HepG2 (cell line): ENCODE measurements at places on chromosomes 2 and 18.

GRCh38 chr18:63290821-63291200, 28.8 kb downstream of the BCL2 start:
- DNase-seq: no peak

DNA sequence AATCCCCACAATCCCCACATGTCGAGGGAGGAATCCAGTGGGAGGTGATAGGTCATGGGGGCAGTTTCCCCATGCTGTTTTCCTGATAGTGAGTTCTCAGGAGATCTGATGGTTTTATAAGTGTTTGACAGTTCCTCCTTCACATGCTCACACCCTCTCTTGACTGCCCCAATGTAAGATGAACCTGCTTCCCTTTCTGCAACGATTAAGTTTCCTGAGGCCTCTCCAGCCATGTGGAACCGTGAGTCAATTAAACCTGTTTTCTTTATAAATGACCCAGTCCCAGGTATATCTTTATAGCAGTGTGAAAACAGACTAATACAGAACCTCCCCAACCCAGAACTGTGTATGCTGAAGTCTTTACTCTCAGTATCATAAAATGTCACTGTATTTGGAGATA, 289.5 kb upstream of the MMADHC start:
- no peak for DNase-seq

DNA sequence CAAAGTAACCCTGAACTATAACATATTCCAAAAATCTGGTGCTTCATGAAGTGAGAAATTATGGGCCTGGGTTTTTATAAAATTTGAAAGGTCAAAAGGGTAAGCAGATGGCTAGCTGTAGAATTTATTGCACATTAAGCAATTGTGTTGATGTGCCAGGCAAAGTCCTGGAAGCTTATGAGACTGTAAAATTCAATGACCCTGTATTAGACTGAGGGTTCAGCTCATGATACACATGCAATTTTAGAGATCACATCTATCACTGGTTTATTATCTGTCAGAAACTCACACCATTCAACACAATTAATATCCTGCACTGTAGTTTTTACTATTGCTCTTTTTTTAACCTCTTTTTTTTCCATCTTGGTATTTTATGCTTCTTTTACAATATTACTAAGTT, 1162.6 kb upstream of the SLC39A10 start:
- no peak for DNase-seq

GRCh38 chr2:26853751-26854150, 5.8 kb downstream of the DPYSL5 start:
- DNase-seq: no peak
